Epithelial cell of proximal tubule (primary cell): ENCODE measurements at places on chromosomes 12 and 14.

DNA sequence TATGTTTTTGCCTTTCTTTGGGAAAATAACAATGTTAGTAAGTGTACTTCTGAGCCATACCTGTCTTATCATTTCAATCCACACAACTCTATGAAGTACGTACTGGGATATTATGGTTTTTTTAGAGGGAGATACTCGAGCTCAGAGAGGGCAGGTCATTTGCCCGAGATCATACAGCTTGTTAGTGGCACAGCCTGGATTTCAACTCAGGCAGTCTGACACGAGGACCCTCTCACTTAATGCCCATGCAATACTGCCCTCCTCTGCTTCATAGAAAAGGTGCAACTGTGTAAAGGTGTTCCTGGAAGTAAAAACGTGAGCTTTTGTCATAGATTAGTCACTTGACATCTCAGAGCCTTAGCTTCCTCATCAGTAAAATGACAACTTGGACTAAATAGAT, 128.0 kb downstream of the NDUFA12 start:
- DNase-seq = peak; percentile 20

- DNase-seq = no peak
These were observed 3.6 kb downstream of the SLC48A1 start for GRCh38 chr12:47776471-47777143.

DNA sequence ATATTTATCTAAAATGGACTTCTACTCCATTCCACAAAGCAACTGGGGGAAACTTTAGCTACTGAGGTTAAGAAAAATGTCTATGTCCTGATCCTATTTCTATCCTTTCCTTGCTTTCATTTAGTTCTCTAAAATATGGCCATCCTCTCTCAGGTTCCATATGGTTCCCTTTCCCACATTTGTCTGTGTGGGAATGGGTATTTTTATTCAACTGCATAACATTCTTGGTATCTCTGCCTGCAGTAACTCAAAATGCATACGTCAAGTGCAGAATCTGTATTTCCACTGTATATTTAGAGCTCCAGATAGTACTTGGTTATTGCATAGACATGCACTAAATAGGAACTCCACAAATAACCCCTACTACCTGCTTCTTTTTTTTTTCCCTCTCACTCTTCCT, 130.6 kb upstream of the BTG1 start:
- no peak for DNase-seq

GRCh38 chr12:130486146-130486435, 148.4 kb downstream of the PIWIL1 start:
- no peak for DNase-seq

- no peak for DNase-seq
These were observed 102.7 kb downstream of the UNC79 start for GRCh38 chr14:93533437-93533836.

DNA sequence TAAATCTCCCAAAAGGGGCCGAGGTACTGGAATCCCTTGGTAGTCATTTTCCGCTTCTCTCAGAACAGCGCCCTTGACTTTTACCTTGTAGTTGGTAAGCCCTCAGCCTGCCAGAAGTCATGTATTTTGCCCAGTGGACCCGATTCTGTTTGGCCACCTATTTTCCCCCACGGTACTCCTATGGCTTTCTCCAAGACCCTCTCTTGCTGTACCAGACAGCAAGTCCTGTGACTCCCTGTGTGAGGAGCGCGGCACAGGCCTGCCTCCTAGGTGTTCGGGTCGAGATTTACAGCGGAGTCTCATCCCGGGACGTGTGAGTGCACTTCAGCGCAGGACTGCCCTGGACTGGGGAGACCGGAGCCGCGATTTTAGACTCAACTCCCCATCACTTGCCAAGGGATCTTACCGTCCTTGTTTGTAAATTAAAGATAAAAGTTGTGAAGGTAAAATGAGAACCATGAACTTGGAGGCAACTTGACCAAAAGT, 1.1 kb upstream of the MBD6 start:
- DNase-seq = no peak

DNA sequence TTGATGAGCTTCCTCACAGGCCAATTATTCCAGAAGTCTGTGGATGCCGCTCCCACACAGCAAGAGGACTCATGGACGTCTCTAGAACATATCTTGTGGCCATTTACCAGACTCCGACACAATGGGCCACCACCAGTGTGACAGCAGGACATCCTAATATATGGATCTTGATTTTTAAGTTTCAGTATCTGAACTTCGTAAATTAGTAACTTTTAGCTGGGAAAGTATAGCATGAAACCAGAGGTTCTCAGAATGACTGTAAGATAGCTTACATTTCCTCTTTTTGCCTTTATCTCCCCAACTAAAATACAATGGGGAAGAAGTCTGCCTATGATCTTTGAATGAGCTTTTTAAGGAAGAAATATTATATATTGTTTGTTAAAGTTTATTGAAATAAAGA, 87.0 kb downstream of the DNAI7 start:
- no peak for DNase-seq

DNA sequence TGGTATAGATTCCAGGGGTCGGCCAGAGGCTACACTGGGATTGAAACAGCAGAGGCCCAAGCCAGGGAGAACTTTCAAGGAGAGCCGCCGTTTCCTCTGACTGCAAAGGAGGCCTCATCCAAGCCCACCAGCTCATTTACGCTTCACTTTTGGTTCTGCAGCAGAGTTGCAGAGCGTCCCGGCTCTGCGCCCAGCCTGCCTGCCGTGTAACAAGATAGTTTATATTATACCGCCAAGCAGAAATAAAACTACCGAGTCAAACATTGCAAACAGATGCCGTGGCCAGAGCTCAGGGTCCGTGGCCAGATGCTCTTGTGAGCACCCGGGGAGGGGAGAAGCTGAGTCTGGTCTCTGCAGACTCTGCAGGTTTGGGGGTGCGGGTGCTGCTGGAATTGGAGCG, 60.7 kb upstream of the TBX3 start:
- DNase-seq = no peak

DNA sequence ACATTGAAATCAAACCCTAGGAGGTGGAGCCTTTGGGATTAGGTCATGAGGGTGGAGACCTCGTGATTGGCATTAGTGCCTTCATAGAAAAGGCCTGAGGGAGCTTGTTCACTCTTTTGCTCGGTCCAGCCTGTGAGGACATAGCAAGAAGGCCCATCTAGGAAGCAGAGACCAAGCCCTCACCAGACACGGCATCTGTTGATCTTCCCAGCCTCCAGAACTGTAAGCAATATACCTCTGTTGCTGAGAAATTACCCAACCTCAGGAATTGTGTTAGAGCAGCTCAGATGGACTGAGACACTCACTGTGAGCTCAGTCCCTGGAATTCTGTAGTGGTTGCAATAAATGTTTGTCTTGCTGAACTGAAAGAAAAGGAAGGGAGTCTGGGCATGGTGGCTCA, 116.2 kb upstream of the MAP1LC3B2 start:
- no peak for DNase-seq

GRCh38 chr14:35829449-35829848, 3.3 kb downstream of the BRMS1L start:
- DNase-seq = no peak

DNA sequence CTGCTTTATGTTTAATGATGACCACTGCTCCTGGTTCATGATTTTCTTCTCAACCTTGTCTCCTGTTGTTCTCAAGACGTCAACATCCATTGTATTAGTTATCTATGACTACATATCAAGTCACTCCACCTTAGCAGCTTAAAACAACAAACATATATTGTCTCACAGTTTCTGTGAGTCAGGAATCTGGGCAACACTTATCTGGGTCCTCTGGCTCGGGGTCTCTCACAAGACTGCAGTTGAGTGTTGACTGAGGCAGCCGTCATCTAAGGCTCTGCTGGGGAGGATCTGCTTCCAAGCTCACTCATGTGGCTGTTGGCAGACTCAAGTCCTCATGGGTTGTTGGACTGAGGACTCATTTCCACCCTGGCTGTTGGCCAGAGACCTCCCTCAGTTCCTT, 27.3 kb upstream of the FRS2 start:
- DNase-seq = peak; percentile 49

- DNase-seq = peak; percentile 70
These were observed at the start of gene NAB2 for GRCh38 chr12:57088354-57089270. Gene NAB2, plus strand, starts transcription at chr12:57089114. Its CDS starts 158 bp downstream, at chr12:57089272.

DNA sequence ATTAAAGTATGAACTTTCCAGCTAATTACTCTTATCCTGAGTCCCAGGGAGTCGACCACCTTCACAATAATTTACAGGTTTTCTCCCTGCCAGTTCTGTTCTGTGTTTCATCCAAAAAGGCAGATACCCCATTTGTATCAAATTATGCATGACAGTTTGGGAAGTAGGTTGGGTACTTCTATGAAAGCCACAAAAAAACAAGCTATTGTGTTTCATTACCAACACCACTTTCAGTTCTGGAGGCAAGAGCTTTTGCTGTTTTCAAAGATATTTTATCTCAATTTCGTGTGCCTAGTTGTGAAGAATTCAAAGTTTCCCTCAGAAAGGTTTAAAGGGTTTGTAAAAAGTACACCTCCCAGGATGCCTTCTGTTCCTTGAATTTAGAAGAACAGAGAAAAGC, 557.4 kb downstream of the FLRT2 start:
- DNase-seq = no peak

DNA sequence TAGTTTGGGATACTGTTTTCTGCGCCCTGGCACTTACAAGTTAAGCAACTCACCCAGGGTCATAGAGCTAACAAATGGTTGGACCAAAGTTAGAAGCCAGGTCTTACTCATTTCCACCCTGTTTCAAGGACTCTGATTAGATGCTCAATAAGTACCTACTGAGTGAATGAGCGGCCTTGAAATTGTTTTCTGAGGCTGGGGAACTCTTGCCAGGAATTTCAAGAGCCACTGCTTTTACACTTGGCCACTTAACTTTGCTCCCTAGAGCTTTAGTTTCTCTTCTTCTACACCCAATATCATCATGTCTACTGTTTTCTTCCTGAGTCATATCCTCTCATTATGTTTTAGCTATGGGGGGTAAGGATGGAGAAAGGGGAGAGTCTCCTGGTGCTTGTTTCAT, 431.6 kb downstream of the ZFP36L1 start:
- no peak for DNase-seq

GRCh38 chr12:52791271-52792184, 4.4 kb downstream of the KRT3 start:
- no peak for DNase-seq

GRCh38 chr12:70400124-70400523, 34.0 kb downstream of the KCNMB4 start:
- DNase-seq = no peak

GRCh38 chr14:67263499-67264149, 22.4 kb downstream of the PALS1 start:
- no peak for DNase-seq

DNA sequence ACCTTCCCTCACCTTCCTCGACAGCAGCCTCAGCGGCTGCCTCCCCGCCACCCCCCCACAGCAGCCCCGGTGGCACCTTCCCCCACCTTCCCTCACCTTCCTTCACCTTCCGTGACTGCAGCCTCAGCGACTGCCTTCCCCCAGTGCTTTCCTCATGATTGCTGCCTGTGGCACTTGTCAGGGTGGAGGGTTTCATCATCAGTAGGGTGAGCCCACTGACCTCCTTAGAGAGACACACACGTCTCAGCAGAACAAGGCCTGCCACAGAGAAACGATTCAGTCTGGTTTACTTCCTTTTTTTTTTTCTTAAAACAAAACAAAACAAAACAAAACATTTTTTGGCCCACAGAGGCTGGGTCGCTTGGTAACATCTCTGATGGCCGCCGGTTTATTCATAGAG, 75.0 kb downstream of the EP400 start:
- no peak for DNase-seq

DNA sequence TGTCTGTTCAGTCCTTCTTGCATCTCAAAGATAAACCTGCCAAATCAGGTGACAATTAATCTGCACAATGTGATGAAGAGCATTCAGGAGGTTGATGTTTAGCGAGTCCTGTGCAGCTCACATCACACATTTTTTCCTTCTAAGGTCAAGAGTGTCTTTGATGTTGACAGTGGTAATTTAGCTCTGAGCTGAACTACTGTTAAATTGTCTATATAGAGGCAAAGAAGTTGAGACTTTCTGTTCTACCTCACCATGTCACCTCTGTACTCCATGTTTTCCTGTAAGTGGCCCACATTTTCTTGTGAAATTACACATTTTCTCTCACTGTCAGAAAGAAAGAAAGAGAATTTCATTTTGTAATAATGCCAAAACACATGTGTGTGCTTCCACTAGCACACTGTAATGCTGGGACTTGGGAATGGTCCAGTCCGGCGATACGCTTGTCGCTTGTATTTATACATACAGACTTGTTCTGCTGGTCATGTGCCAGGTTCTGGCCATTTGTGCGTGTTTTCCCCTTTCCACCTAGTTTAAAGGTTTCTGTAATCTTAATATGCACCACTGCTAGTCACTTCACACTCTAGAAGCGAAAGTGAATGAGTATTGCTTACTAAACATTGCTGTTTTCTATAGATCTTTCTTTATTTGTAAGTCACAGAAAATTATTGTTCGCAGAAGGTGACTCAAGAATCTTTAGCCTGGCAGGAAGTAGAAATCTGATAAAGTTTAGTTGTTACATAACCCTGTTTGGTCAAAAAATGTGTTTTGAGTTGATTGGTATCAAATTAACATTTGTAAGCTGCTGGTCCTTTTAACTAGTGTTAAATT, 328.9 kb downstream of the TMTC2 start:
- DNase-seq = no peak

DNA sequence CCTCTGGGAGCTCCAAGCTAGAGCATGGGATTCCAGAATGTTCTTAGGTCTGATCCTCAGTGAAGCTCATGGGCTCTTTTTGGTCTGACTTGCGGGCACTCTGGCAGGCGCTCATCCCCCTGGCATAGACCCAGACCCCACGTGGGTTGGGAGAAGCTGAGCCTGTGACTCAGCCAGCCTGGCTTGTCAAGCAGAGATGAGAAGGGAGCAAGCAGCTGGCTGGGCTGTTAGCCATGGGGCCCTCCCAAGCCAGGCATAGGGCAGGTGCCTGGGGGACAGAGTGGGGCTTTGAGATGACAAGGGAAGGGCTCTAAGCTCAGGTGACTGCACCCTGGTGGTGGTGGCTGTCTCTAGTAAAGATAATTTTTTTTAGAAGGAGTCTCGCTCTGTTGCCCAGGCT, 80.3 kb upstream of the NOS1 start:
- peak; percentile 15 for DNase-seq

DNA sequence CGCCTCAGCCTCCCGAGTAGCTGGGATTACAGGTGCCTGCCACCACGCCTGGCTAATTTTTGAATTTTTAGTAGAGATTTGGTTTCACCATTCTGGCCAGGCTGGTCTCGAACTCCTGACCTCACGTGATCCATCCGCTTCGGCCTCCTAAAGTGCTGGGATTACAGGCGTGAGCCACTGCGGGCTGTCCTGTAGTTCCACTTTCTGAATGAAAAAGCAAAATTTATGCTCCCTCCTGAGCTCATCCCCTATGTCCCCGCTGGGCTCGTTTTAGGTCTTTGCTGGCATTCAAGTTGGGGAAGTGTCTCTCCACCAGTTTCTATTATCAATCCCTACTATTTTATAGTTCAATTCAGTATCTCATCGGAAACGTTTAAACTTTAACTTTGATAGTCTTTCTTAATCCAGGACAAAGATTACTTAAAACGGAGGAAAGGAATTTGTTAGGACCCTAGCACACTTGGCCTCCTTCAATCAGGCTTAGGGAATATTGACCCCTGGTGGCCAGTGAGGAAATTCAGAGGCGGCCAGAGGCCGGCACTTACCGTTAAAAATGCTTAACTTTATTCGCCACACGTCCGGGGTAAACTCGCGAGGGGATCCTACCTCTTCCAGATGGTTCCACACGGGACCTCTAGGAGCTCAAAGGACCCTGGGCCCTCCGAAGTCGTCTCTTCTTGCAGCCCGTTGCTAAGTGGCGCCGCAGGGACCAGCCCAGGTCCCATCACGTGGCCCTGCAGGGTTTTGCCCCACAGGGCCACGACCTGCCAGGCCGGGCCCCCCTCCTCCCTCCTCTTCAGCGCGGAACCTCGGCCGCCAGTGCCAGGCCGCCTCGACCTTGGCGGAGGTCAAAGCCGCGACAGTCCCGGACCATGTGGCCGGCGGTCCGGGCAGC, 11.4 kb upstream of the DNAL1 start:
- no peak for DNase-seq
